ENCODE measurements at places on chromosomes 5 and 9.
A peak's percentile ranks its signal among the peaks of the same experiment; 100 is the strongest.

DNA sequence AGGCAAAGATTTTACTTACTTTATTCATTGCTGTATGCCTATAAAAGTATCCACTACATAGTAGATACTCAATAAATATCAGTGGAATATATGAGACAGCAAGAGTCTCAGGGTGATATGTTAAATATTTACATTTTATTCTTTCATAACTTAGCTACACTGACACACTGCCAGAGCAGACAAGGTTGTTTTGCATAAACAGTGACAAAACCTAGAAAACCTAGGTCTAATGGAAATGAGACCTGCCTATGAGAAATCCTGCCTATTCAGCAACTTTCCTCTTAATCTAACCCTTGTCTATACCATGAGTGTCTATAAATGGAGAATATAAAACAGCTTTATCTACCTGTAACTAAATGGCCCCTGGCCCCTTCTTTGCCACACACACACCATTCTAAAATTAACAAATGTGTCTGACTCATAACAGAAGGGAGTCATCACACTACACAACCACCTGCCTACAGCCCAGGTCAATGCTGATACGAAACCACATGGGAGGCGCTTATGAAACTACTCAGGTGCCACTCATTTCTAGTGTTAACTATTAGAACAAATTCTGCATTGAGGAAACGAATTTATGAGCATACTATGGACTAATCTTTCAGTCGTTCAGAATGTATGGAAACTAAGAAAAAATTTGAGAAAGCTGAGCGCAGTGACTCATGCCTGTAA lies 60.3 kb downstream of the UBAP2 start:
- no peak for DNase-seq

GRCh38 chr5:108773330-108773729 lies 25.6 kb downstream of the FER start:
- no peak for DNase-seq

- no peak for DNase-seq
These were observed 168.9 kb downstream of the MAPKAP1 start for GRCh38 chr9:125538092-125538473.

DNA sequence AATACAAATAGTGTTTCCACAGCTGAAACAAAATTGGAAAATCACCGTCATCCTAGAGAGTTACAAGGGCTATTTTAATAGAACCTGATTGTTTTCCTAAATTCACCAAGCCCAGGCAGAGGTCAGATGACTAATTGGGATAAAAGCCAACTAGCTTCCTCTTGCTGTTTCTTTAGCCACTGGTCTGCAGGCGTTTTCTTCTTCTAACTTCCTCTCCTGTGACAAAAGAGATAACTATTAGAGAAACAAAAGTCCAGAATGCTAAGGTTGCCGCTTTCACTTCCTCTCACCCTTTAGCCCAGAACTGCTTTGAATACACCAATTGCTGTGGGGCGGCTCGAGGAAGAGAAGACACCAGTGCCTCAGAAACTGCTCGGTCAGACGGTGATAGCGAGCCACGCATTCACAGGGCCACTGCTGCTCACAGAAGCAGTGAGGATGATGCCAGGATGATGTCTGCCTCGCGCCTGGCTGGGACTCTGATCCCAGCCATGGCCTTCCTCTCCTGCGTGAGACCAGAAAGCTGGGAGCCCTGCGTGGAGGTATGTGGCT lies at the start of gene TLR4:
Gene TLR4, plus strand, starts transcription at position 380 of the 552 bp plus-strand sequence. Its CDS starts 70 bp downstream, at position 450.
- DNase-seq: peak; percentile 77

DNA sequence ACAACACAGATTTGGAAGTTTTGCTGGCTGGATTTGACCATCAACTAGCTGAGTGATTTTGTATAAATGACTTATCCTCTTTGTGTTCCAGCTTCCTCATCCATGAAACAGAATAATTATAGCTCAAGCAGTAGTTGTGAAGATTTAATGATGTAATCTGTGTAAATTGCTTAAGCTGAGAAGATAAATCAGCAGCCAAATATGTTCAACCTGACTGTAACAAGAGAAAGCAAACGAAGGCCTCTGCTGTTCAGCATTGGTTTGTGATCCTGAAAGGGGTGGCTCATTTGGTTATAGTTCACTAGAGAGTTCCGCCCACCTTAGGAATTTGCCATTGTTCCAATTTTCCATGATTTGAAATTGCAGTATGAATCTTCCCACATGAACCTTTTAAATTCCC lies 75.7 kb upstream of the CCDC112 start:
- DNase-seq: no peak

- DNase-seq: peak; percentile 95
These were observed 143.6 kb downstream of the LHFPL2 start for GRCh38 chr5:78504704-78505677.

DNA sequence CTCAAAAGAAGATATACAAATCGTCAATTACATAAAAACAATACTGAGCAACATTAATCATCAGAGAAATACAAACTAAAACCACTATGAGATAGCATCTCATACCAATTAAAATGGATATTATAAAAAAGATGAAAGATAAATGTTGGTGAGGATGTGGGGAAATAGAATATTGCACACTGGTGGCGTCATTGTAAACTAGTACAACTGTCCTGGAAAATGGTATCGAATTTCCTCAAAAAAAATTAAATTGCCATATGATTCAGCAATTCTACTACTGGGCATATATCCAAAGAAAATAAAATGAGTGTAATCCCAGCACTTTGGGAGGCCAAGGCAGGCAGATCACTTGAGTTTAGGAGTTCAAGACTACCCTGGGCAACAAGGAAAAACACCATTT lies 326.0 kb upstream of the FTMT start:
- DNase-seq: no peak

DNA sequence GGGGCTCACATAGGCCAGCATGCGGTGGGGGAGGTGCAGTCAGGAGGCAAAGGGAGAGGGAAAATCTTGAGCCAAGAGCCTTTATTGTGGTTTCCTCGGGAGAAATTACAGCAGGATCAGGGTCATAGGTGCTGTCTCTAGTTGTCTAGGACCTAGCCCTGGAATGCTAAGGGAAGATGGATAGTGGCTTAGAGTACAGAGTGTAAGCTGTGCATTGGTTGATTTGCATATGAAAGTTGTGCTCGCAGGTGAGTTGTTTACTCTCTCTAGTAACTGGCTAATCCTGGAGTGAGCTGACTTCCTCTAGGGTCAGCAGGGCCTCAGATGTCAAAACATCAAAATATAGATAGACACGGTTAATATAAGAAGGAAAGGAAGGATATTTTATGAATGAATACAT lies 877.7 kb downstream of the TLE4 start:
- DNase-seq: no peak

- peak; percentile 36 for DNase-seq
These were observed 128.4 kb upstream of the IER5L start for GRCh38 chr9:129306318-129306973.

DNA sequence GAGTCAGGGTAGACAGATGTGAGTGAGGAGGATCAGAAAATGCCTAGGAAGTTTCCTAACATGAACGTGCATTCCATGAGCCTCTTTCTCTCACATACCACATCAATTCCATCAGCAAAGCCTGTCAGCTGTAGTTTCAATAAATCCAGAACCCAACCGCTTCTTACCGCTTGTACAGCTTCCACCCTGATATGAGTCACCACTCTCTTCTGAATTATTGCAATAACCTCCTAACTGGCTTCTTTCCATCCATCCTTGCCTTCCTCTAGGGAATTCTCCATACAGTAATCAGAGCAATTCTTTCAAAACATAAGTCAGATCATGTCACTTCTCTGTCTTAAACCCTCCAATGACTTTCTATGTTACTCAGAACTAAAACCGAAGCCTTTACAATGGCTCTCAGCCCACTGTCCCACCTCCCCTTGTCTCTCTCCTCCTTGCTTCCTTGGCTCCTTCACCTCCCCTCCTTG lies 8.1 kb upstream of the RAD23B start:
- DNase-seq: no peak

GRCh38 chr5:83009408-83009807 lies 67.8 kb downstream of the TMEM167A start:
- no peak for DNase-seq

DNA sequence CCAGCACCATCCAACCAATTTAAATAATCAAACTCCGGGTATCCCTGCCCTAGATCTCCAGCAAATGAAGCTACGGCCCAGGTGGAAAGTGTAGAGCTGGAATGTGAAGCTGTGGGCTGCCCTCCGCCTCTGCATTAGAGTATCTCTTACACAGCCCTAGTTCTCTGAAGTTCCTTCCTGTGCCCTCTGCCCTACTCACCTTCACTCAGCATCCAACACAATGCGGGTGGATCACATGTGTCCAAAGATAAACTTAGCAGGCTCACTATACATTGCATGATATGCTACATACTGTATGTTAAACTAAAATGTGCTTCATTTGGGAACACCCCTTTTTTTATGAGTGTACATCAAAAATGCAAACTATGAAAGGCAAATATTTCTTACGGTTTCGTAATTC lies 70.0 kb upstream of the RAD23B start:
- DNase-seq: no peak

DNA sequence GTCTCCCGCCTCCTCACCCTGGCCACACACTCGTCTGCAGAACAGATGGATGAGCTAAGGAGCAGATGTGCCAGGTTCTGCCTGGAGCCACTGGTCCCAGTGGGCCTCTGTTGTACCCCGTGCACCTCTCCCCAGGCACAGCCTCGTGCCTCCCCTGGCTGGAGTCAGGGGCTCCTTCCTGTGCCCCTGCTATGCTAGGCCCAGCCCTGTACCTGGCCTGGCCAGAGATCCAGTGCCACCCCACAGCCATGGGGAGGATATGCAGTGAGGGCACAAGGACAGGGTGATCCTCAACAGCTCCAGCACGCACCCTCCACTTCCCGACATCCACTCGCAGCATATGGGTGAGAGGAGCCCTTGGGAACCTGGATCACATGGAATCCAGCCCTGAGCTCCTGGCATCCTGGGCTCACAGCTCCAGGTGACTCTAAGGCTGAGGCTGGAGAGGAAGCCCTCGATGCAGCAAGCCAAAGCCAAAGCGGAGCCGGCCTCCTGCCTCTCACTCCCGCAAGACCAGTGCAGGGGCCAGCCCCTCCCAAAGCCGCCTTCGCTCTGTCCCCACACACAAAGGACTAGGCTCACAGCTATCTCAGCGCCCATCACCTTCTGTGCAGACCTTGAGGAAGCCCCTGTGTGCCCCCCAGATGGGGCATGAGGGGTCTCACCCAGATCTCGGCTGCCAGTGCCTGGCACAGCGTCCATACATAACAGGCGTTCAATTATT lies 23.7 kb upstream of the ADAMTS2 start:
- no peak for DNase-seq

DNA sequence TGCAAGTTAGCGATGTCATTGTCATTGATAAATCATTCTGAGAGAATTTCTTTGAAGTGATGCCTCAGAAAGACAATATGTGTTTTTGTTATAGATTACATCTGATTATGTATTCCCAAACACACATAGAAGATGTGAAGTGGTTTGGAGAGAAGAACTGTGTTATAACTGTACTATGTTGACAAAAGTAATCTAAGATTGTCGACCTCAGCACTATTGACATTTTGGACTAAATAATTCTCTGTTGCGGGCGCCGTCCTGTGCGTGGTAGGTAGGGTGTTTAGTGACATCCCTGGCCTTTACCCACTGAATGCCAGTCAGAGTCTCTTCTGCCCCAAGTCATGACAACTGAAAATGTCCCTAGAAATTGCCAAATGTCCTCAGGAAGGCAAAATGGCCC lies 77.8 kb downstream of the CFAP90 start:
- DNase-seq: no peak

- no peak for DNase-seq
These were observed 141.1 kb upstream of the LRRTM2 start for GRCh38 chr5:139016186-139016585.

DNA sequence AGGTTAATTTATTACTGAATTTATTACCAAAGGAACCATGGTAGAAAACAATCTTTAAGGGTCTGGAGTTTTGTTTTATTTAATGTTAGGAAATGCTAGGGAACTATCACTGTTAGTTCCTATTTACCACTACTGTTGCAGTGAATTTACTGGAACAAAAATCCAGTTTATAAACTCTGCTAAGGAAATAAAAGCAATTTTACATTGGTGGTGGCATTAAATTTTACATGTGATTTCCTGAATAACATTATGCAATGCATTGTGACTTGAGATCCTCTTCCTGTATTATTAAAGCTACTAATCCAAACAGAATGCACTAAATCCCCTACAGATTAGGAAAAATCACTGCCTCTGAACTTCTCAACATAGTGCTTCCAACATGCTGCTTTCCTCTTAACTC lies 599.5 kb upstream of the PTGER4 start:
- DNase-seq: no peak

DNA sequence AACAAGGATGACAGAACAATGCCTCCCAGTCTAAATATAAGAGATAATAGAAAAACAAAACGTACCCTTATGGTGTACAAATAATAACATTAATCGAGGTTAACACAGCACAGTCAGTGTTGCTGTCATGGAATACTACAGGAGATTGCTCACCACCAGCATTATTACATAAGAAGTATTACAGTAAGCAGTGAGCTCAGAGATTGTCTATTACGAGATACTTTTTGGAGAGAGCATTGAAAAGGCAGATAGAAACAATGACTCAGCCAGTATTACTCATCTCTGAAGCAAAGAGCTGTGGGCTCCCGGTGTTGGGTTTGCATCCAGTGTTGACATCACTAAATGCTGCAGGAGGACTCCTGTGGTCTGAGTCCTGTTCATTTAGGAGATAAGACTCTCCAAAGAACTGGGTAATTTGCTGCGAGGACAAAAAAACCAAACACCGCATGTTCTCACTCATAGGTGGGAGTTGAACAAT lies 191.9 kb upstream of the SEMA6A start:
- no peak for DNase-seq

GRCh38 chr9:71678999-71679398 lies 89.3 kb downstream of the CEMIP2 start:
- no peak for DNase-seq

GRCh38 chr9:211557-211956 lies 3.1 kb upstream of the DOCK8 start:
- no peak for DNase-seq

DNA sequence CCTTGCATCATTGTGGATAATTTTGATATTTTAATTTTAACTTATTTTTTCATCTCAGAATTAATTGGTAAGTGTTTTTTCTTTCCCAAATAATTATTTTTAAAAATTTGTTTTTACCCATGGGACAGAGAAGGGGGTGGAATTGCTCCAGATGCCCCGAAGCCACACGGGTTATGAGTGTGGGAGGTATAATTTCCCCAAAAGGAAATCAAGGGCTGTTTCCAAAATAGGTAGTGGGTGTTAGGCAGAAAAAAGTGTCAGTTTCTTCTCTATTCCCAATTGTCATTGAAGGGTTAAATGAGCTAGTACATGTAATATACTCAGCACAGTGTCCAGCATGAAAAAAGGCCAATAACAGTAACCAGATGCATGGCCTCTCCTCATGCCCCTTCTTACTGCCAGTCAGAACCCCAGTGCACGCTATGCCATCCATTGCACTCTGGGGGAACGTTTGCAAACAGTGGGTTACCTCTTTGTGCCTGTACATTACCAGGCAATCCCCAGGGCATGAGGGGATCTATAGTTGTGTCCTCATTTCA lies 36.4 kb upstream of the ANGPTL2 start:
- DNase-seq: no peak

Data from coronary artery (tissue), 2 donors.